ENCODE measurements at places on chromosomes 1 and 21.

DNA sequence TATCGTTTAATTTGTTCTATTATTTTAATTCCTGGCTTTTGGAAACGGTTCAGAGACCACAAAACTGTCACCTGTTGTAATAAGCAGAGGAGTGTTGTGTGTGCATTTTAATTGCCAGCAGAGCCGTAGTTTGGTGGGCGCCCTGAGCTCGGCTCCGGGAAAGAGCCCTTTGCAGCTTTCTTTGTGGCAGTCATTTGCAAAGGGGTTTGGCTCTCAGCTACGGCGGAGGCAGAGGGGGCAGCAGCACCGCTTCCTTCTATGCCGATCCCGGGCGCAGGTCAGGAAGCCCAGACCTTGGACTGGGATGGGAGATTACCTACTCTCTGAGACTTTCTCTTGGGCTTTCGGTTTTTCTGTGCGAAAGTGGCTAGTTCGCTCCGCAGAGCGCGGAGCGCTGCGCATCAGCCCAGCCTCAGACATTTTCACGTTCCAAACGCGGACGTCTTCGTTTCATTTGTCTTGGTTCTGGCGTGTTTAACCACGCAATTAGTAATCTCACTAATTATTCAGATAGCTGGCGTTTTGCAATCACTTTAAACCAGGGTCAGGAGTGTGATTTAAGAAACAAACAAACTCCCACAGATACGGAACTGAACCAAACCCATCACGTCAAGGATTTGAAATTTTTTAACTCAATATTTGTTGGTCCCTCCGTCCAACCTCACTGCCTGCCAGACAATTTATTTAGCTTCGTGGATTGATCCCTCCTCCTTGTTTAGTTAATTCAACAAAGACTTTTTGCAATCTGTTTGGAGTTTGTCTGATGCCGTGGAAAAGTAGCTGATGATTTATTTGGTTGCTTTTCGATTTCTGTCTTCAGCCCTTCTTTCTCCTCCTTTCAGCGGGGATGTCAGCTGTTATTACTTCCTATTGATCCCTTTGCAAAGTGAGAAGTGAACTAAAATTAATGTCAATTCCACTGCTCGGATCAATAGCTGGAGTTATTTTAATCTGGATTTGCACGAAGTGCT lies 3.9 kb downstream of the RNF220 start:
- DNase-seq: no peak

DNA sequence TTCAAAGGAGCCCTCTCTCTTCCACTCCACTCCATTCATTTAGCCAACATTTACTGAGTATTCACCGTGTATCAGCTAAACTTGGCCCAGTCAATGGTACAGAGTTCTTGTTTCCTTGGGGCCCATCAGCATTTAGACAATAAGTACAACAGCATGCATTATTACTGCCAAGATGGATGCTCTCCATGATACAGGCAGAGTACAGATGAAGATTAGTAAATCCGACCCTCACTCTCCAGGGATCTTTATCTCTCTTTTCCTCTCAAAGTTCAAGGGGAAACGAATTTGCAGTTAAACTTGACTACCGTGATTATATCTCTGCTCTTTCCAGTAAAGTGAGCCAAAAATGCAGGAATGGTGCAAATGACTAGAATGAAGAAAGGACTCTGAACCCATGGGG lies 184.6 kb upstream of the DUSP10 start:
- no peak for DNase-seq

DNA sequence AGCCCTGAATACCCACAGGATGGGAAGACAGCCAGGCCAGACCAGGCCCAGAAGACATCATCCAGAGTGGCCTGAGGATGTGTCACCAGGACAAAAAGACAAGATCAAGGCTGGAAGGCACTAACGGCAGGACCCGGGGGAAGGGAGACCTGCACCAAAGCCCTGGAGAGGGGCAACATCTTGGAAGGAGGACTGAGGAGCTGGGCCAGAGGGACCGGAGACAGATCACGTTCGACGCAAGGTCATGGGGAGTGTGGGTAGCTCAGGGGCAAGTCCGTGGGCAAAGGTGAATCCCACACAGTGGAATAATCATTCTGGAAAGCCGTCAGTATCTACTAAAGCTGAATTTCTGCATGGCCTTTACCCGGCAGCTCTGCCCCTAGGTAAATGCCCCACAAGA lies 478.6 kb downstream of the MATN1 start:
- DNase-seq: no peak

- DNase-seq: no peak
These were observed 30.0 kb upstream of the LRRC8C start for GRCh38 chr1:89602871-89603404.

- DNase-seq: no peak
These were observed 13.3 kb downstream of the FBXO42 start for GRCh38 chr1:16338961-16339360.

- no peak for DNase-seq
These were observed 118.0 kb downstream of the AJAP1 start for GRCh38 chr1:4772294-4773010.

Measured in Jurkat, Clone E6-1 (cell line).